ENCODE measurements at places on chromosomes 12 and 14.

- DNase-seq = no peak
Measured at GRCh38 chr14:59160506-59160905, 28.0 kb upstream of the DAAM1 start.

DNA sequence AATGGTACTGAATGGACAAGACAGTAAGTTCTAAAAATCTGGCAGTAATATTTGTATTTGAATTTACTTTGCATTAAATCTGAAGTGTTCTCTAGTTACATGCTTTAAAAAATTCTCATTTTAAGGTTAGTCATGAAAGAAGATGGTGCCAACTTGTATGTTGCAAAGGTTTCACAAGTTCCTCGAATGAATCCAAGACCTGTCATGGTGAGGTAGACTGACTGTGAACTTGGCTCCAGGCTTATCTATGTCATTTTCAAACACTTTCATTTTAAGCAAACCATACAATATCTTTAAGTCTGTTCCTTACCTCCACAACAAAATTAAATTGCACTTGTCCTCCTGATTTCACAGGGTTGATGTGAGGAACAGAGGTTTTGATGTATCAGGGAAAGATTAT is 23.4 kb downstream of the CLEC2D start:
- no peak for DNase-seq

GRCh38 chr14:100288382-100289185 is 17.7 kb downstream of the SLC25A29 start:
- no peak for DNase-seq

GRCh38 chr14:32426586-32427388 is 97.7 kb downstream of the AKAP6 start:
- no peak for DNase-seq

DNA sequence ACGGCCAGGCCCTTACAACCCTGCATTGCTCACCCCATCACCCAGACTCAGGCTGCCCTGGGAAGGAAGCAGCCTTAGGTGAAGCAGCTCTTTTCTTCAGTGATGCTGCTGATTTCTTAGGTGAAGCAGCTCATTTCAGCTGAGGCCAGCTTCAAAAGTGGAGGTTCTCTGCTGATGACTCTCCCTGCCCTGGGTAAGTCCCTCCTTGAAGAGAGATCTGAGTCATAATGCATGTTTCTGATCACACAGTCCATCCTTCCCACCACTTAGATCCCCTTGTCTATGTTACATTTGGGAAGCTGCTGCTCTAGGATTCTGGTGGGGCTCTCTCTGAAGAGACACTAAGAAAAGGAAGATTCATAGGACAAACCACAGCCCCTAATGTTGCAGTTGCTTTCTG is 17.2 kb upstream of the ZNF140 start:
- no peak for DNase-seq

GRCh38 chr12:59597385-59597781 is 1.6 kb downstream of the SLC16A7 start:
- DNase-seq = no peak

DNA sequence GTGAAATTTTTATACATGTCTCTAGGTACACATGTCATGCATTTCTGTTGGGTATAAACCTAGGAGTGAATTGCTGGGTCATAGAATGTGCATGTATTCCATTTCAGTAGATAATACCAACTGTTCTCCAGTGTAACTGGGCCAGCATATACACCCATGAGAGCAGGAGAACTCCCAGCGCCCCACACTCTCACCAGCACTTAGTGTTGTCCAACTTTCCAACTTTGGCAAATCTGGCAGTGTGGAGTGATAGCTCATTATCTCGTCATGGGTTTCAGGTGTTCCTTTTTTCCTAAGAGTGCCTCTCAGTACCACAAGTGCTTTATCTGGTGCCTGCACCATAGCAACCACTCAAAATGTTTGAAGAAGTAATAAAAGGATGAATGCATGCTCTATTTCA is 40.1 kb downstream of the NGB start:
- no peak for DNase-seq

DNA sequence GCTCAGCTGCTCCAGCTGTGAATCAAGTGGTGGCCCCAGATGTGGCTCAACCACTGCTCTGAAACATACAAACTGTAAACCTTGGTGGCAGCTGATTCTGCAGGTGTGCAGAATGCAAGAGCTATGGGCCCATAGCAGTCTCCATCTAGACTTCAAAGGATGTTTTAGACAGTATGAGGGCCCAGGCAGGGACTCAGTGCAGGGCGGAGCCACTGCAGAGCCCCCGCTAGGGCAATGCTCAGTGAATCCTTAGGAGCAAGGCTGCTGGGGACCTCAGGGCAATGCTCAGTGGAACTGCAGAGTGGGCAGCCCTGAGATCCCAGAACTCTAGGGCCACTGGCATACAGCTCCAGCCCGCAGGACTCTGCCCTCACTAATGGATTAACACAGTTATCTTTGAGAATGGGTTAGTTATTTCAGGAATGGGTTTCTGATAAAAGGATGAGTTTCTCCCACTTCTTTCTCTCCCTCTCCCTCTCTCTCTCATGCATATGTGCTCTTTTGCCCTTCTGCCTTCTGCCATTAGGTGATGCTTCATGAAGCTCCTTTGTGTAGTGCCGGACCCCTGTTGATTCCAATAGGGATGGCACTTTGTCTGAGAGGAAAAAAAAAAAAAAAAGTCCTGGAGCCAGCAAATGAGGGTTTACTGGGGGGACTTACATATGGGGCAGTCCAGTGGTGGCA is 48.4 kb upstream of the JDP2 start:
- no peak for DNase-seq
